Stimulated activated CD4-positive, alpha-beta T cell treated with anti-CD3 and anti-CD28 coated beads, Interleukin-15, amount 100 ng/mL, for 24 hours (primary cell): ENCODE measurements at places on chromosomes 4 and X.

- no peak for DNase-seq
Observed at GRCh38 chr4:151930372-151930771, 169.6 kb upstream of the GATB start.

GRCh38 chr4:26830033-26830432 lies 30.6 kb upstream of the STIM2 start:
- no peak for DNase-seq

DNA sequence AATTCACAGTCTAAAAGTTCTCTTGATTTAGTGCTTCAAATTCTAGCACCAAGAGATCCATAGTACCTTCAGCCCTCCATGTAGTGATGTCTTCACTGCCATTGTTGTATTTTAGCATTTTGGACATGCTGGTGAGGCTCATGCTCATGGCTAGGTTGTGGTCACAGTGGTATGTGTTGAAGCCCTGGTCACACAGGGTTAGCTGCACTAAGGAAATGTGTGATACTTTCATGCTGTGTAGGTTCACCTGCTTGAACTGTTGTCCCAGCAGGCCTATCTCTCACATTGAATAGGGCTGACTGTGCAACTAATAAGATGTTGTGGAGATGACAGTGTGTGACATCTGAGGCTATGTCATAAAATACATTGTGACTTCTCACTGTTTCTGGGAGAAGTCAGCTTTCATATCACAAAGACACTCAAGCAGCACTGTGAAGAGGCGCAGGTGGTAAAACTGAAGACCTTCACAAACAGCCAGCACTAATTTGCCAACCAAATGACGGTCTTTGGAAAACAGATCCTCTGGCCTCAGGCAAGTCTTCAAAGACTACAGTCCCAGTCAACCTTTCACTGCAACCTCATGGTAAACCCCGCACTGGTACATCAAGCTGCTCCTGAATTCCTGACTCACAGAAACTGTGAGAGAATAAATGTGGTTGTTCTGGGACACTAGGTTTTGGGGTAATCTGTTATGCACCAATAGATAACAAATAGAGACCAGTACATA lies 17.4 kb upstream of the ADH4 start:
- DNase-seq = no peak

- DNase-seq = peak; percentile 43
Observed at GRCh38 chr4:673349-674091, 556 bp downstream of the ATP5ME start.

- no peak for DNase-seq
Observed at GRCh38 chr4:22877486-22878052, 184.8 kb downstream of the GBA3 start.

DNA sequence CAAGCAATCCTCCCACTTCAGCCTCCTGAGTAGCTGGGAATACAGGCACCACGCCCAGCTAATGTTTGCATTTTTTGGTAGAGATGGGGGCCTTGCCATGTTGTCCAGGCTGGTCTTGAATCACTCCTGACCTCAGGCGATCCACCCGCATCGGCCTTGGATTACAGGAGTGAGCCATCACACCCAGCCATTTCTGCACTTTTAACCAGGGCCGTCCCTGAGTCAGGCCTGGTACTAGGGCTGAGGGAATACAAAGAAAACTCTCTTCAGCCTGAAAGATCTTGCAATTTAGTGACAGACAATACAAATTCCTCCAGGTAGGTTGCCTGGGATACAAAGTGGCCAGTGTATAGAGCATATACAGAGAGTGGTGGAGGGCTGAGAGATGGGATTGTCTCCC lies 65.8 kb downstream of the BCOR start:
- DNase-seq = no peak

DNA sequence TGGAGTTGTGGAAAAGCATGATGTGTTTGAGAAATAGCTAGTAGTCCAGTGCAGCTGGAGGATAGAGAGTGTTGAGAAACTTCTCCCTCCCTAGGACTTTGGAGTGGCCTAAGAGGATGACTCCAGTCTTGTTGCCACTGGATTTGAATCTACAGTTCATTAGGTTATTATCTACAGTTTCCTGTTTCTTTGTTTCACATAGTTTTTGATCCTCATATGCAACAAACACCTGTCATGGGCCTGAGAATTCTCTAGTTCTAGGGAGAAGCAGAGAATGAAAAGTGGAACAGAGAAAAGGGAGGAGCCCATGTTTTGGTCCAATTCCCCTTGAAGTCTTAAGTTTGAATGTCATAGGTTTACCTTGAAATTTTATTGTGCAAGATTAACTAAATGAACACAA lies 73.6 kb upstream of the TBC1D9 start:
- no peak for DNase-seq

- no peak for DNase-seq
Observed at GRCh38 chr4:120445186-120445585, 378.5 kb upstream of the MAD2L1 start.

DNA sequence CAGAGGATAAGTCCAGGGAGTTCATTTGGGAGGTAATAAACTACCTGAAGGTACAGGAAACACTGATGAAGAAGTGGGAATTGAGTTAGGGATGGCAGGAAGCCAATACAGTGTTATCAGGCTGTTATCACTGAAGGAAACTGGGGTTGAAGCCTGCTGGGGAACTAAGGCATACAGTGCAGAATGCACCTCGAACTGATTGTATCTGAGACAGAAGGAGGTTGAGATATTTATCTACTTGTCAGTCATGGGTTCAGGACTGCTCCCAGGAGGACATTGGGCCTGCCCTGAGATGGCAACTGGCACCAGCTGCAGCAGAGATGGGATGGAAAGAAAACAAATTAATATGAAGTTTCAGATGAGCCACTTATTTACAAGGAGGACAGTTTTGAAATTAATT lies 35.5 kb upstream of the CD38 start:
- DNase-seq = no peak

GRCh38 chr4:73593631-73594241 lies 26.5 kb downstream of the RASSF6 start:
- DNase-seq = no peak

DNA sequence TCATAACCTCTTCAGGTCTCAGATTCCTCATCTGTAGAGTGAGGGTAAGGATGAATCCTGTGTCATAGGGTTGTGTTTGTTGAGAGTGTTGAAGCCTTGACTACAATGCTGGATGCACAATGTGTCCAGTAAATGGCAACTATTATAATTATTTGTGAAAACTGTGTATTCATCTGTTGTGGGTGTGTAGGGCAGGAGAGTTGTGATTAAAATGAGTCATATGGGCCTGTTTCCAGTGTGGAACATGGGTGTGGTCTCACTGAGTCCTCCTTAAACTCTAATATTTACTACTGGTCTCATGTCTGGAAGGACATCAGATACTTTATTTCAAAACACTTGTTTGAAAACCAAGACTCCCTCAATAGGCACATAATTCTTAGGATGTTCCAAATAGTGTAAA lies 208.5 kb upstream of the CASK start:
- no peak for DNase-seq

- no peak for DNase-seq
Observed at GRCh38 chr4:42927946-42928345, 35.4 kb downstream of the GRXCR1 start.
